ENCODE measurements at places on chromosomes 16 and 17. TPM values are rescaled to one million over a fixed set of nuclear protein-coding genes. Genes with fewer than 3 reads are reported as not detected.

WNK4 gene
- 0.65 TPM for total RNA-seq

WFIKKN2 gene
- not detected for total RNA-seq

SLC2A4 gene
- 0.07 TPM for total RNA-seq

MYBBP1A gene
- total RNA-seq = 104 TPM

HOXB1 gene
- total RNA-seq = not detected

SLC52A1 gene
- 0.14 TPM for total RNA-seq

RASD1 gene
- total RNA-seq = 0.54 TPM

KRT32 gene
- not detected for total RNA-seq

PMFBP1 gene
- 1.1 TPM for total RNA-seq

KRTAP9-2 gene
- total RNA-seq = not detected

FAM83G gene
- 11.9 TPM for total RNA-seq

CXCL16 gene
- total RNA-seq = 2.0 TPM

UMOD gene
- not detected for total RNA-seq

ASGR2 gene
- not detected for total RNA-seq

CSHL1 gene
- not detected for total RNA-seq

ABCA6 gene
- not detected for total RNA-seq

CCL2 gene
- not detected for total RNA-seq

MSRB1 gene
- total RNA-seq = 18.1 TPM

ANKRD40CL gene
- total RNA-seq = not detected

TBC1D3 gene
- total RNA-seq = not detected

PHF12 gene
- 52.6 TPM for total RNA-seq

CD300C gene
- total RNA-seq = not detected

NPIPA2 gene
- total RNA-seq = 4.1 TPM

DOC2B gene
- not detected for total RNA-seq

PPP1R27 gene
- total RNA-seq = not detected

KRT12 gene
- total RNA-seq = not detected

ITGAX gene
- total RNA-seq = 5.4 TPM

KRT34 gene
- not detected for total RNA-seq

SMPD3 gene
- total RNA-seq = 0.16 TPM

EIF4A3 gene
- 178 TPM for total RNA-seq

HERPUD1 gene
- 150 TPM for total RNA-seq

NUPR1 gene
- total RNA-seq = not detected

CALCOCO2 gene
- total RNA-seq = 73.1 TPM

SOST gene
- not detected for total RNA-seq

TM4SF5 gene
- not detected for total RNA-seq

PRR35 gene
- total RNA-seq = not detected

PMP22 gene
- total RNA-seq = 0.20 TPM

MYH1 gene
- not detected for total RNA-seq

AGRP gene
- total RNA-seq = not detected

KRTAP2-3 gene
- total RNA-seq = not detected

GLIS2 gene
- 0.49 TPM for total RNA-seq

HCRT gene
- total RNA-seq = not detected

DLX4 gene
- 0.43 TPM for total RNA-seq

KRT24 gene
- total RNA-seq = not detected

MXRA7 gene
- 8.4 TPM for total RNA-seq

PLXDC1 gene
- total RNA-seq = 2.4 TPM

TTYH2 gene
- total RNA-seq = 4.9 TPM

PARD6A gene
- 6.3 TPM for total RNA-seq

CFAP97D1 gene
- total RNA-seq = not detected

DBNDD1 gene
- 0.52 TPM for total RNA-seq

XYLT1 gene
- total RNA-seq = 8.9 TPM

DLX3 gene
- not detected for total RNA-seq

ADAP2 gene
- total RNA-seq = 0.92 TPM

Measured in activated CD8-positive, alpha-beta T cell treated with anti-CD3 and anti-CD28 coated beads for 36 hours (primary cell).